ENCODE measurements at places on chromosomes 12 and 14.
A peak's percentile ranks its signal among the peaks of the same experiment; 100 is the strongest.

- no peak for DNase-seq
These were observed 25.1 kb downstream of the KCNC2 start for GRCh38 chr12:75184516-75184915.

DNA sequence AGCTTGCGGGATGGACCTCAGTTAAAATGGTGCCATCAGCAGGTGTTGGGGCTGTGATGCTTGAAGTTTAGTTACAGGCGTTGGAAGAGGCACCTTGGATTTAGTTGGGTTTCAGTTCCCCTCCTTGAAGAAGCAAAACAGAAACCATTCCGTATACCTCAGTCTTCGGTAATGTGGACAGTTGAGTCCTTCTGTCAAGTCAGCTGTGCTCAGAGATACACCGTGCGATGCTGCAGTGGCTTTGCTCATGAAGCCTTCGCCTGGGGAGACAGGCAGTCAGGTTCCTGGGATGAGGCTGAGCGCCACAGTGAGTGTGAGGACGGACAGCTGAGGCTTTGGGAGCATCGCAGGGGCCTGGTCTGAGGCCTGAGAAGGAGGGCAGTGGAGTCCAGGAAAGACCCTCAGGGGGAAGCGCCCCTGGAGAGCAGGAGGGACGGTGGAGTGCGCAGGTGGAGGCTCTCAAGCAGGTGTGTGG is 7.4 kb downstream of the RAN start:
- no peak for DNase-seq

DNA sequence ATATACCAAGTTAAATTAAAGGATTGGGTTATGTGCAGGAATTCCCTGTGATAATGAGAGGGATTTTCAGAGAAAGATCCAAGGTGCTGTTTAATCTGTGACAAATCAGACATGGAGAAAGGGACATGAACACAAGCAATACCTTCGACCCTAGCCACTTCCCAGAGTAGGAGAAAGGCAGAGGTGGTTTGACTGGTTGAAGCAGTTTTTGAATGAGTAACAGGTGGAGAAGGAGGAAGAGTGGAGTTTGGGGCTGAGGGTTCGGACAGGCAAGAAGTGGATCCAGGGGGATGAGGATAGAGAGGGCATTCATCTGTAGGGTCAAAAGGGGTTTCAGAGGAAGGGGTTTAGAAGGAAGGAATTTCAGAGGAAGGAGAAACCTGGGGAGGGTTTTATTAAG is 27.4 kb upstream of the A2M start:
- DNase-seq = no peak

GRCh38 chr12:54189198-54189539 is 384 bp upstream of the SMUG1 start:
- no peak for DNase-seq

- no peak for DNase-seq
These were observed 57.8 kb downstream of the CLMN start for GRCh38 chr14:95261616-95262510.

DNA sequence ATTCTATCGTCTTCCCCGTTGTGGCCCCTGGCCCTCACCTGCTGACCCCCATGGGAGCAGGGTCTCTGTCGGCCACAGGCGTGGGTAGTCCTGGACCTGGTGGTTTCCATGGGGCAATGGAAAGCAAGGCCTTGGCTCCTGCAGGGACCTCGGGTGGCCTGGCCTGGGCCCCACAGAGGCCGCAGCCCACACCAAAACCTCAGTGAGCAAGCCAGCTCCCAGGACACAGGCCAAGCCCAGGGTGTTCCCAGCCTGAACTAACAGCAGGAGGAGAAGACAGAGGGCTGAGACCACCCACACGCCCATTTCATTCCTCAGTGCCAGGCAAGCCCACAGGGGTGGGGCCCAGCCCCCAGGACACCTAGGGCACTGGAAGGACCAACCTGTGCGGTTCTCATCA is 16.9 kb downstream of the ABCB9 start:
- DNase-seq = no peak

DNA sequence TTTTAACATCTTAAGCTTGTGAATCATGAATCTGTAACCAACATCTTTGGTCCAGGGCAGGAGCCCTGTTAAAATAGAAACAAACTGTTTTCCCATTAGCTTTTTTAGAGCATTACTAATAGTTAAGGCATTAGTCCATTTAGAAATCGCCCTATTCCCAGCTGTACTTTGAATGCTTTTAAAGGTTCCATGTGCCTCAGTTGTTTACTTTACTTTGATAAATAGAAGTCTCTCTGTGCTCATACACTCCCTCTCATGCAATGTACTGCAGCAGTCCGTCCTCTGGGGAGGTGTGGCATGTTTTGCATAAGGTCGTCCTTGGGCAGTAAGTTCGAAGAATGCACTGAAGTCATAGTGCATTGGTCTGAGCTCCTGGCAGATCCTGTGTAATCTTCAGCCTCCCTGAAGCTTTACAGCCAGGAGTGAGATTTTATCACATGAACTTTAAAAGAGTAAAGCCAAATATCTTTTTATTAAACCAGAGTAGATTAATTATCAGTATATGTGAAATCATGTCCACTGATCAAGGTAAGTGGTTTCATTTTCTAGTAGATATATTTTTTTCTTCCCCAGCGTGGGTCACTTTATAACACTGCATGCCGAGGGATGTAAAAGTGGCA is 134.7 kb downstream of the FGD4 start:
- DNase-seq = peak; percentile 97

- DNase-seq = no peak
These were observed 794.8 kb upstream of the SEL1L start for GRCh38 chr14:82328442-82328841.

- no peak for DNase-seq
These were observed 157.0 kb upstream of the RBM19 start for GRCh38 chr12:114123108-114123507.

DNA sequence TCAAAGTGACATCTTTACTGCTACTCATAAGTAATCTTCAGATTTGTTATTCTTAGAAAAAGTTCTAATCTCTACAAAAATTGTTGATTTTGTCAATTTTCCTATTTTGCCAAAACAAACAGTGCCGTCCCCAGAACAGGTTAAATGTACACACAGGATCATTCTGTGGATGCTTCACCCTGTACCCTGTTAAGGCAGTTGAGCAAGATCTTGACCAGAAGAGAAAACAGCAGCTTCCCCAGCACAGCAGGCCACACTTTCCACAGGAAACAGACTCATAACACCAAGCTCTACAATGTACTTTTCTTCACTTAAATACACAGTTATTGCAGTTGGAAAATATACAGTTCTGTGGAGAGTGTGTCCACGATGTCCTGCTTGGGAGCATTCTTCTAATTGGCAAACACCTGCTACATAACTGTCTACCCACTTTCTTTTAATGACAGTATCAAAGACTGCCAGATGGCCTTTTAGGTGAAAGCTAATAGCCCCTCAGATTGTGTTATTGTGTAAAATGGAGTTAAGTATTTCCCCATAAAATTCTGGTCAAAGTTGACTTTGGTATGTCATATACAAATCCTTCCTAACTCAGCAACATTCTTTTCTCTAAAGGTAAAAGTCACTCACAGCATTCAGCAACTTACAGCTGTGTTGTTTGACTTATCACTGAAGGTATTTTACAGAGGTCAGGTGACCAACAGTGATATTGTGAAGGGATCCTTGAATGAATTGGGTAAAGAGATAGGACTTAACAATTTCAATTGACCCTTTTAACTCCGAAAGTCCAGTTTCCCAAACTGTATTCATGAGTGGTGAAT is 77.0 kb downstream of the SEC23A start:
- no peak for DNase-seq

DNA sequence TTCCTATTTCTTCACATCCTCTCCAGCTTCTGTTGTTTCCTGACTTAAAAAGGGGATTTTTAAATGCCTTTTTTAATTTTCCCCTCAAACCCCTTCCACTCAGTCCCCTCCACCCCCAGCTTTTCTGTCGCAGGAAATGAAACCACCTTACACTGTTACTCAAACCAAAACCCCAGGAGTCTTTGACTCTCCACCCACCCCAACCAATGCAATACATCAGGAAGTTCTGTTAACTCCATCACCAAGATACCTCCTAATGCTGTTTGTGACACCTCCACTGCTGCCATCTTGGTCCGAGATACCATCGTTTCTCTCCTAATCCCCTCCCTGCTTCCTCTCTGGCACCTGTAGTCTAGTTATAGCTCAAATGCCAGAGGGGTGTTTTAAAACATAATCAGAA is 25.4 kb upstream of the CPM start:
- DNase-seq = no peak

DNA sequence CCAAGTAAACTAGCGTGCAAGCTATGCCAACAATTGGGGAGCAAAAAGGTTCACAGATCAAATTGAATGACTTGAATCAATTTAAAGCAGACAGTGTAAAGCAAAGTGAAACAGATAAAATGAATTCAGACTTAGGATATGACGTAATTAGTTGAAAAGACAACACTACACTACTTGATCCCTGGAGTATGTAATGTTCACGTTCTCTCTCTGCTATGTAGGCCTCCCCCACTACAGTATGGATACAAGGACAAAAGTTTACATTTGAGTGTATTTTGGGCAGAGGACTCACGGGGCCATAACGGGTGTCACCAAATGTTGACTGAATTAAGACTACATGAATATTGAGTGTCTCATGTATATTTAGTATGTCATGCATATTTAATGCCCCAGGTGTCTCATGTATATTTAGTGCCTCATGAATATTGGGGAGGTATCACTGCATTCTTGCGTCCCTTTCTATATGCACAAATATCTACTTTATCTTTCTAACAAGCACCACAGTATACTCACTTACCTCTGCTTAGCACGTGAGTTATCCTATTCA is 44.5 kb downstream of the RERGL start:
- no peak for DNase-seq

GRCh38 chr14:65359503-65359902 is 53.0 kb upstream of the FUT8 start:
- DNase-seq = peak; percentile 38

- DNase-seq = no peak
These were observed 887.4 kb downstream of the TMTC2 start for GRCh38 chr12:83574142-83574541.

DNA sequence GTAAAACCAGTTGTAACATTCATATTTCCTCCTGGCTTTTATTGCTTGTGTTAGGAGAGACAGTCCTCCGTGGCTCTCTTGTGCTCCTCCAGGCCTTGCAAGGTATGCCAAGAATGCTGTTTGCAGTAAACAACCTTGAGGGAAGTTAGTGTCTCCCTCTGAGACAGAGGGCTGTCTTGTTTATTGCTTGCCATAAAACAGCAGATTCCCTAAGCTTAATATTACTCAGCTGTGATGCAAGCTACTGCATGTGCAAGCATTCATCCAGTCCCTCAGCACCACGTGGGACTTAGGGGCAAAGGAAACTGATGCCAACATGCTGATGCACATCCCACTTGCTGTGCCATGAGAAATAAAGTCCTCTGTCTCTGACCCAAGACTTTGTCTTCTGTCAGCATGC is 6.6 kb downstream of the POMT2 start:
- peak; percentile 97 for DNase-seq

- DNase-seq = no peak
These were observed 9.0 kb downstream of the MVK start for GRCh38 chr12:109582636-109583035.

DNA sequence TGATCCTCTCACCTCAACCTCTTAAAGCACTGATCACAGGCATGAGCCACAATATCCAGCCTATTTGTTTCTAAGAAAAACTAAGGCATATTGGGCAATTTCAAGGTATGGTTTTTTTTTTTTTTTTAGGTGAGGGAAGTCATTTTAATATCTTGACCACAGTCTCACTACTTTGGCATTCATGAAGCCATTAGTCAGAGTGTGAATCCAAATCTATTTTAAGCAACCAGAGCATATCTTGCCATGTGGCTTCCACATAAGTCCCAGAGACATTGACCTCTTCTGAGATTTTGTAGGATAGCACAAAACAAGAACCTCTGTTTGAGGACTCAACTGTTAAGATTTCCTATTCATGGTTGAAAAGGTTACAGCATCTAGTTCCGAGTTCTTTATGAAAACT is 130.3 kb upstream of the RBM19 start:
- peak; percentile 77 for DNase-seq

GRCh38 chr12:102990419-102990818 is 32.9 kb downstream of the ASCL1 start:
- no peak for DNase-seq

- DNase-seq = no peak
These were observed 289.3 kb downstream of the DUSP6 start for GRCh38 chr12:89062996-89063395.

DNA sequence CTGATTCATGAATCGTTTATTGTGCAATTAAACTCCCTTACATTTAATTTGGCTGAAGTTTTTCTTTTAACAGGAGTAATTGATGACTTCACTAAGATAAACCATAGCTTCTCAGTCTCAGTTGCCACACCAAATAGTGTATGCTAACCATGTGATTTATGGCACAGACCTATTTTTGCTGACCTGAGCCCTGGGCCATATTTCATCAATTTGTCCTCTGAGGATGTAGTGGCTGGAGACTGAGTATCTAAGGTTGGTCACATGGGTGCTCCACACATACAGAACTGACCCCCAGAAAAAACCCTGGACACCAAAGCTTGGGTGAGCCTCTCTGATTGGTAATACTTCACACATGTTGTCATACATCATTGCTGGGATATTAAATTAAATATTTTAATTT is 255.1 kb downstream of the NEDD1 start:
- DNase-seq = no peak

DNA sequence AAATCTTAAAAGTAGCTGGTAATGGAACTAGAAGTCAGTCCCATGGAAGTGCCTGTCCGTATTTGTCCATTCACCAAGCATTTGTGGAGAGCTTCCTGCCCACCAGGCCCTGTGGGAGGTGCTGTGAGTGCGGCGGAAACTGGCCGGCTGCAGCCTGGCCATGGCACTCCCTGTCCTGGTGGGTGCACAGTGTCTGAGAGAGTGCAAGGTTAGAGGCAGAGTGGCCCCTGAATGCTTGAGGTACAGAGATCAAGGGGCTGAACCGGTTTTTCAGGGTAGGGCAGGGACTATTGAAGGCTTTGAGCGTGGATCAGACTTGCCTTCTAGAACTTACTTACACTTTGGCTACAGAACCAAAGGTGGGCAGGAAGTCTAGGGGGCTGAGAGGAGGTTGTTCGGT is 92.9 kb downstream of the ESR2 start:
- no peak for DNase-seq

DNA sequence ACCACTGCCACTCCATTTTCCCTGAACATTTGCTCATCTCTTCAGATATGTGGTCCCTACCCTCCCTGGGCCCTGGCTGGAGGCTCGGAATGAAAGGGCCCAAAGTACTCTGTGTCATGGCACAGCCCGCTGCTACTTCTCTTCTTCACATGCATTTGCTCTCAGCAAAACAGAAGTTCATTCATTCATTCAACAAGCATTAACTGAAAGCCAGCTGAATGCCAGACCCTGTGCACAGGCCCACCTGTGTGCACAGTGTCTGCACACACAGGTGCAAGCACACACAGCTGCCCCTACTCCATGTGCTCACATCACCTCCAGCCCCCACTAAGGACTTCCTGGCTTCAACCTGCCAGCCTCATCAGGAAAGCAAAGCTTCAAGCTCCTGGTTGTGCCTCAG is 7.8 kb downstream of the WNT1 start:
- DNase-seq = no peak

GRCh38 chr12:116222358-116222757 is 55.1 kb downstream of the MED13L start:
- DNase-seq = peak; percentile 74

- no peak for DNase-seq
These were observed 85.2 kb upstream of the MAX start for GRCh38 chr14:65187421-65188049.

GRCh38 chr14:97066068-97066899 is 269.1 kb downstream of the VRK1 start:
- DNase-seq = no peak
